ENCODE measurements at places on chromosomes 3 and 15.

GRCh38 chr3:27094721-27095120, 274.5 kb downstream of the NEK10 start:
- no peak for DNase-seq

DNA sequence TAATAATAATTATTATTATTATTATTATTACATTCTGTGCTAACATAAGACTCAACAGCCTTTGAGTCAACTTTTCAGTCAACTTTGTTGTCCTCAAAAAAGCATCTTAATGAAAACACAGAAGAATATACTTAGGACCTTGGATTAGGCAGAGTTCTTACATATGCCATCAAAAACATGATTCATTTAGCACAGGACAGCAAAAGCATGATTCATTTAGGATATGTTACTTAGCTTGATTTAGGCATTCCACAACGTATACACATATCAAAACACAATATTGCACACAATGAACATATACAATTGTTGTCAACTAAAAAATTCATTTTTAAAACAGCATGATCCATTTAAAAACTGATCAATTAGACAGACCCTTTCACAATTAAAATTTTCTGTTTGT, 213.0 kb downstream of the FMN1 start:
- no peak for DNase-seq

- peak; percentile 82 for DNase-seq
Observed at GRCh38 chr15:75732809-75733451, 20.3 kb upstream of the CSPG4 start.

GRCh38 chr3:114005481-114005880, 50.8 kb downstream of the CCDC191 start:
- DNase-seq = no peak

DNA sequence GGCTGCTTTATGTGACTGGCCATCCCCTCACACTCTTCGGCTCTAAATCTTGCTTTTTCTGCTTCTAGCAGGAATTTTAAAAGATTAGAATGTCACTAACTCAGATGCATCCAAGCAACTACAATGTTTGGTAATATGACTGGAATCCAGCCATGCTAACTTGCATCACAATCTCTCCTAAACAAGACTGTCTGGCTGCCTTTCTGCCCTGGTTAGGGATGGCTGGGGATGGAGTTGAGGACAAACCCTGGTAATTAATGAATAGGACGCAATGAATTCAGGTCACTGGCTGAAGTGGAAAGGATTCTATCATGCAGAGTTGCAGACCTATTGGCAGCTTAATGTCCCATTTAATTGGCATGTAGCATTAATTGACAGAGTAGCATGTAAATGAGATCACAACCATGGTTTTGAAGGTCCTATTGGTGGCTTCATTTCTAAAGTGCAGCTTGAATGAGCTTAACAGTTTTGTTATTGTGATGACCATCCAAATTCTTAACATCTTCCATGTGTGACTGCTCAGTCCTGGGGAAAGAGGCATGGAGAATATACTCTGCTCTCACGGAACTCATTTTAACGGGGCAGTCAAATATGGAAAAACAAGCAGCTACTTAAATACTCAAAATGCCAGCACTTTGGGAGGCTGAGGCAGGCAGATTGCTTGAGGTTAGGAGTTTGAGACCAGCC, 21.7 kb downstream of the NMNAT3 start:
- DNase-seq = peak; percentile 69

Measured in muscle of back (tissue), 13 donors.